NCI-H1105 (cell line): ENCODE measurements at places on chromosomes 4 and X.

GRCh38 chrX:101419489-101419888 lies 11.5 kb downstream of the HNRNPH2 start:
- no peak for DNase-seq

DNA sequence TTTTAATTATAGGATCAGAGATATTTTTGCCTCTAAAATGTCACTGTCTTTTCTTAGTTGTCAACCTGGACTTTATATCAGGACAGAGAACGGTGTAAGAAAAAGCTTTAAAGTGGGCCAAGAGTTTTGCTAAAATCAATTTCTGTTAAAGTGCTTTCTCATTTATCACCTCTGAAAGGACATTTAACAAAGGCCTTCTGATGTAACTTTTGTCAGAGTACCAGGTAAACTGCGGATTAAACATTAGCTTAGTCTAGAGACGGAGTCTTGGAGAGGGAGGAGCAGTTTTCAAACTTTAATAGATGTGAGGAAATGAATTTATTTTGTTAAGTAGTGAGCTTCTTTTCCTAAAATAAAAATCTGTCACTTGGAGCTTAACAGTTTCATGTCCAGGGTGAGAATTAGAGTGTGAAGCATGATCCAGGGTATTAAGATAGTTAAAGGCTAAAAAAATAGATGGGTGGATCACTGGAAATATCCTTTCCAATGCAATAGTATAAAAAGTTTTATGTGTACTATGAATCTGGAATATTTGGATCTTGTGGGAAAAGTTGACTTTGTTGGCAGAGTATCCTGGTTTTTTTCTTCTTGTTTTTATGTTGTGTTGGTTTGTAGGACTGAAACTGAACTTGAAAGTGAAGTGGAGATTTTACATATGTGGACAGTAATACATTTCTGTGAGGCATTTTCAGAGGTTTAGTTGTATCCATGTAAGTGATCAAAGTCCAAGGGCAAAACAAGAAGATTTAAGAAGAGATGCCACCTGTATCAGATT lies 33.6 kb upstream of the BMPR1B start:
- DNase-seq: no peak

- no peak for DNase-seq
Measured at GRCh38 chr4:108511618-108512017, 108.8 kb upstream of the RPL34 start.

- DNase-seq: no peak
Measured at GRCh38 chr4:54553001-54553400, 104.8 kb upstream of the KIT start.

- DNase-seq: no peak
Measured at GRCh38 chr4:84243685-84244084, 255.4 kb downstream of the NKX6-1 start.

DNA sequence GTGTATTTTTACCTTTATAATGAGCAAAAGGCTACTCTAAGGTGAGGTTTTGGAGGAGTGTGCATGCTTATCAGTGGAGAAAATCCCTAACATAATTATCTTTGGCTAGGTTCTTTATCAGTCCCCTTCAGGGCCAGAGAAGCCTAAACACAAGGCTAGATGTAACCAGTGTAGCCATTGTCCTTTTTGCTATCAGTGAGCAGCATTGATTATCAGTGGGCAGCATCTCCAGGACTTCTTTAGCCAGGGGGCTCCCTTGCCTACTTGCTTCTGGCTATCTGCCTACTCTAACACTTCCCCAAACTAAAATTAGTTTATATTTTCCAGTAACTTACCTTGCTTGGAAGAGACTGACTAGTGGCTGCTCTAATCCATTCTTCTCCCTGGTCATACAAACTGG lies 595.6 kb downstream of the TRAM1L1 start:
- DNase-seq: no peak

DNA sequence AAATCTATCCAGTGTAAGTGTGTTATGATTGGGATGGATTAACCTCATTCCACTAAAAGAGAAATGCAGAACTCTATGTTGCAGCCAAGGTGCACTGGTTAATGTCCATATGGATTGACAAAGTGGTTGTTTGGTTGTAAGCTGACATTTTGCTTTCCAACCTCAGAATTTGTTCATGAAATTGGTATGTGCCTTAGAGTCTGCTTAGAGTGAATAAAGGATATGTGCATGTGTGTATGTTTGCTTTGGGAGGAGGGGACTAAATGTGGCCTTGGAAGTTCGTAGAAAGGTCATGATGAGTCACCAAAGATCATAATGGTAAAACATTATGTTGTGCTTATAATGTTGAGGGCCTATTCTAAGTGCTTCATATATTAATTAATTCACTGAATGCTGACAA lies 44.1 kb upstream of the MBNL3 start:
- DNase-seq: no peak

DNA sequence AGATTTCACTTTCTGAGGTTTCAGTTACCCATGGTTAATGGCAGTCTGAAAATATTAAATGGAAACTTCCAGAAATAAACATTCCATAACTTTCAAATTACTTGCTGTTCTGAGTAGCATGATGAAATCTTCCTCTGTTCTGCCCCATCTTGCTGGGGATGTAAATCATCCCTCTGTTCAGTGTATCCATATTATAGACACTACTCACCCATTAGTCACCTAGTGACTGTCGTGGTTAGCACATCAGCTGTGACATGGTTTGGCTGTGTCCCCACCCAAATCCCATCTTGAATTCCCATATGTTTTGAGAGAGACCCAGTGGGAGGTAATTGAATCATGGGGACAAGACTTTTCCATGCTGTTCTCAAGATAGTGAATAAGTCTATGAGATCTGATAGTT lies 125.5 kb upstream of the GIMD1 start:
- no peak for DNase-seq

DNA sequence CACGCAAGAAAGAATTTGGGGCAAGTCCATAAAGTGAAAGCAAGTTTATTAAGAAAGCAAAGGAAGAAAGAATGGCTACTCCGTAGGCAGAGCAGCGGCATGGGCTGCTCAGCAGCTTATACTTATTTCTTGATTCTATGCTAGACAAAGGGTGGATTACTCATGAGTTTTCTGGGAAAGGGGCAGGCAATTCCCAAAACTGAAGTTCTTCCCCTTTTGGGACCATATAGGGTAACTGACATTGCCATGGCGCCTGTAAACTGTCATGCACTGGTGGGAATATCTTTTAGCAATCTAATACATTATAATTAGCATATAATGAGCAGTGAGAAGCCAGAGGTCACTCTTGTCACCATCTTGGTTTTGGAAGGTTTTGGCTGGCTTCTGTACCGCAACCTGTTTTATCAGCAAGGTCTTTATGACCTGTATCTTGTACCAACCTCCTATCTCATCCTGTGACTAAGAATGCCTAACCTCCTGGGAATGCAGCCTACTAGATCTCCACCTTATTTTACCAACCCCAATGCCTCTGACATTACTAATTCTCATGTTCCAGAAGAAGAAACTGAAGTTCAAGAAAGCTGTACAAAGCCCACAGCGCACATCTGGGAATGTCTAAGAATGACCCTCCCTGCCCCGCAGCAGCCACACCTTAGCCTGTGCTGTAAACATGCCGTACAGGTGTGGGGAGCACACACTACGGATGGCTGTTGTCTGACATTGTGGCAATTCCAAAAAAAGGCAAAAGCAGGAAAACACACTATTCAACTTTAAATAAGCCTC lies 18.6 kb downstream of the RXFP1 start:
- DNase-seq: no peak

DNA sequence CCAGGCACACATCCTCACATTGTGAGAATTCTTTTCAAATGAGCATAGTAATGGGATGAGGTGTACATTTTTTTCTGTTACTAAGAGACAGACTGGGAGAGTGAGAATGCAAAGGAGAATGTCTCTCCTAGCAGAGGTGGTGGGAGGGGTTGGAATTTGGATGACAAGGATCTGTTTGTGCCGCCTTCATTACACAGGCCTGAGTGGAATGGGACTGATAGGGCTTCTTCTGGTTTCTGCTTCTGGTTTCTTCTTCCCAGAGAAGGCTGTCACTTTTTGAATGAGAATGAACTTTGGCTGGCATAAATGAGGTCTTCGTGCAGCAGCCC lies 55.4 kb downstream of the C4orf51 start:
- no peak for DNase-seq

- no peak for DNase-seq
Measured at GRCh38 chr4:129821073-129821472, 725.1 kb downstream of the C4orf33 start.

- DNase-seq: no peak
Measured at GRCh38 chr4:13783800-13784411, 156.4 kb upstream of the BOD1L1 start.

DNA sequence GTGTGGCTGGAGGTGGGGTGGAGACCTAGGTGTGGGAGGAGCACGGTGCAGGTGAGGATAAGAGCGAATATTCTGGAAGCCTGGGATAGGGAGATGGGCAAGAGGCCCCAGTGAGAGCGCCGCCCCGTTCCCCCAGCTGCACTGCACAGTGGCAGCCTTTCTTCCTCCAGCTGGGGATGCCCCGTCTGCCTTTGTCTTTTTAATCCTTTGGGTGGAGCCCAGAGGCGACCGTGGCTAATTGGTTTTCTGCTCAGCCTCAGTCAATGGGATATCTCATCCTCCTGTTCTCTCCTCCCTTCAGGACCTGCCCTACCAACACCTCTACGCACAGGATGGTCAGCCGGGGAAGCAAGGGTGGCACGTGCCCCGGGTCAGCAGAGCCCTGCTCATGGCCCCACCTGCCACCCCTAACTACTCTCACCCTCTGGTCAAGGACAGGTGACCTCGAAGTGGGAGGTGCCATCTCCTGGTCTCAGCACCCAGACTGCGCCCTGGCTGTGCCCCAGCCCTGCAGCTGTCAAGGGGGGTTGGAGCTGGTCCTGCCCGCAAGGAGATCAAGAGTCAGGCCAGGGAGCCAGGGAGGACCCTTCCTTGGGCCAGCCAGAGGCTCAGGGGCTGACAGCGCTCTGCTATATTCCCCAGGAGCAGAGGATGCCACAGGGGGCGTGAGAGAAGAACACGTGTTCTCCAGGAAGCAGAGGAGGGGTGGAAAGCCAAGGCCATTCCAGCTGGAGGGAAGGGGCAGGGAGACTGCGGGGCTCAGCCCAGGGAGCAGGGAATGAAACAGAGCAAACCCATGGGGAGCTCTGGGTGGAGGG lies 64.0 kb downstream of the ADRA2C start:
- no peak for DNase-seq

- DNase-seq: no peak
Measured at GRCh38 chr4:3336382-3337356, 43.8 kb downstream of the RGS12 start.

DNA sequence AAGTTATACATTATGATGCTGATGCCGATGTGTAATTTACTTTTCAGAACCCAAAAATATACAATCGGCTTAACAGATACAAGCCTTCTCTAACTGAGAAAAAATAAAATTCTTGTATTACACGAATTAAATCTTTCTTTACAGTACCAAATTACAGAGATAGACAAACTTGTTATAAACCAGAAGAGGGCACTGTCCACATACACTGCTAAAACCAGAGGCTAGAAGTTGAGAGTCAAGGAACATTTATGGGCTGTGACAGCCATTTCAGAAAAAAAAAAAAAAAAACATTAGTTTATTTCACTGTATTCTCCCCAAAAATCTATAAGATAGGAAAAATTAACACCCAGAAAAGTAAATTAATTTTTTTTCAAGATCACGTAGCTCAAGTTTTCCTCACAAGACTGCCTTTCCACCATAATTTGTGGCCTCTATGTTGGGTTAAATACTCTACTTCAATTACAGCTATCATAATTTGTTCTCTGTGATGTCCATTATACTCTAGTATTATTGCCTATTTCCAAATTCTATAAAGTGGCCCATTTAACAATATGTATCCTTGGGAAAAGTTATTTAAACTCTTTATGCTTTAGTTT lies 12.0 kb downstream of the EREG start:
- DNase-seq: peak; percentile 6

GRCh38 chr4:154714339-154715040 lies 29.3 kb upstream of the LRAT start:
- DNase-seq: no peak

- no peak for DNase-seq
Measured at GRCh38 chr4:5280828-5281227, 229.5 kb downstream of the STK32B start.

DNA sequence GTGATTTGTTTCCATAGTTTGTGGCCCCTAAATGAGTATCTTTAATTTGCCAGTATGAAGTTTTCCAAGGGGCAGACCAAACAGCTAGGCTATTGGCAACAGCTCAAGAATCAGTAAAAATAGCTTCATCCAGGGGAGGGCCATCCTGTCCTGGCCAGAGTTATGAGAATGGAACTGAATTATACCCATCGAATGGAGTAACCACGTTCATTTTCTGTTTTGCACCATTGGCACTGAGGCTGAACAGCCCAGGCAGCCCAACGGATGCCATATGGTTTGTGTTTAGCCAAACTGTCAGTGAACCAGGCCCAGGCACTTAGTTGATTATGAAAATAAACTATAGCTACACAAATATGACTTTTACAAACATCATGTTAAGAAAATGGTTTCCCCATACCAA lies 17.7 kb upstream of the ASB5 start:
- DNase-seq: no peak

- DNase-seq: peak; percentile 26
Measured at GRCh38 chr4:155758481-155759371, at the start of gene GUCY1B1. TSS of gene GUCY1B1 (plus strand) at chr4:155759021. CDS start at chr4:155759141, 120 bp downstream.

- DNase-seq: no peak
Measured at GRCh38 chr4:88826771-88827170, 129.1 kb upstream of the NAP1L5 start.

GRCh38 chr4:110034026-110034393 lies 121.3 kb downstream of the EGF start:
- no peak for DNase-seq

GRCh38 chrX:150847088-150847487 lies 51.4 kb downstream of the CD99L2 start:
- DNase-seq: no peak

DNA sequence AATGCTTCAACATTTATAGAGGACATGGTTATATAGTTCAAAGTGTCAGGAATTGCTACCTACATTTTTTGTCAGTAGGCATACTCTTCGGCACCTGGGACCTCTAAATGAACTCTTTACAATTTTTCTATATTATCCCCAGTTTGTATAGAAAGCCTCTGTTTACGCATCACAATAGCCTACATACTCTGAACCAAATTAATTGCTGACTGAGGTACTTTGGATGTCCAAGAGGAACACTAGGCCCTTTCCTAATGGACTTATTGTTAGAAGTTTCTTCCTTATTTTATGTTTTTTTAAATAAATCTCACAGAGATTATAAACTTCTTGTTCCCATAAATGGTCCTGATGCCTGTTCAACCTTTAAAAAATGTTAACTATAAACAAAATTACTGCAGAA lies 8.4 kb upstream of the AFF2 start:
- no peak for DNase-seq

GRCh38 chr4:93384241-93384640 lies 444.3 kb upstream of the ATOH1 start:
- DNase-seq: no peak

- no peak for DNase-seq
Measured at GRCh38 chr4:1169171-1169671, 3.2 kb downstream of the SPON2 start.

DNA sequence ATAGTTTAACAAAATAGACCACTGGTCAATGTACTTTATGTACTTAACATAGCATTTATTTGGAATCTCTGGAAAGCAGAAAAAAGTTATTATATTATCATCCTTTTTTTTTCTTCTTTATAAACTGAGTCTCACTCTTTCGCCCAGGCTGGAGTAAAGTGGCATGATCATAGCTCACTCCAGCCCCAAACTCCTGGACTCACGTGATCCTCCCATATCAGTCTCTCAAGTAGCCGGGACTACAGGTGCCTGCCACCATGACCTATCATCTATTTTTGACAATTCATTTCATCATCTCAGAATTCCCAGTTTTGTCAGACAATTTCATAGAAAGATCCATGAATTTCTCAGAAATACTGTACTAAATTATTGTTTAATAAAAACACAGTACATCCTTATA lies 12.7 kb downstream of the RAB28 start:
- no peak for DNase-seq
